ENCODE measurements at places on chromosomes 5 and 9. TPM values are rescaled to one million over a fixed set of nuclear protein-coding genes. Genes with fewer than 3 reads are reported as not detected.
A peak's percentile ranks its signal among the peaks of the same experiment; 100 is the strongest.

TSSK1B gene
- not detected for total RNA-seq

DNA sequence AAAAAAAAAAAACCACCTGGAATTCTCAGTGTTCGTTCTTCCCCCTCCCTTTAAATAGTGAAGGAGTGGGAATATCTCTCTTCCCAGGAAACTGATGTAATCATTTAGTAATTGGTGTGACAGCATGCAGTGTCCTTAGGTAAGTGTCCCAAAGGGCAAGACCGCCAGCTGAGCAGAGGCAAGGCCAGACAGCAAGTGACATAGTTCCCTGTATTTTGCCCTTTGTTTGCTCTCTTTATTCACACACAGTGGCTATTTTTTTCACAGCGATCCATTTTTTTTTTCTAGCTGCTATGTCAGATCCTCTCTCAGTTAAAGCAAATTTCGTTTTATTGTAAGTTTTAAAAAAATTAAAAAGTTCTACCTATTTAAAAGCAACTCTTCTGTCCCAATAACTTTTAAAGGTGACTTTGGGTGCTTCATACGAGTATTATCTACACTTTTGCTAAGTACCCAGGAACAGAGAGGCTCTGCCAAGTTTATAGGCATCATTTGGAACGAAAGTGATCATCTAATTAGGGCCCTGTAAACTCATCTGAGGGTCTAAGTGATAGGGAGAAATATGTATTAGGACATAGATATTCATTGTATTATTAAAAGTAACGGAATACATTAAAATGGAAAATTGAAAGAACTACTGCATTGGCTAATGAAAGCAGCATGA lies 98.2 kb upstream of the ALDH1A1 start:
- DNase-seq, result no peak

SRP19 gene
- 62.4 TPM for total RNA-seq

GRCh38 chr5:3600106-3601060 lies 4.8 kb downstream of the IRX1 start:
- no peak for DNase-seq

- DNase-seq, result no peak
Measured at GRCh38 chr5:75524071-75524470, 12.4 kb downstream of the POLK start.

GRCh38 chr5:29963956-29964355 lies 1229.5 kb upstream of the CDH6 start:
- no peak for DNase-seq

- no peak for DNase-seq
Measured at GRCh38 chr5:76952795-76953536, at the start of gene CRHBP. Gene CRHBP, plus strand, starts transcription at chr5:76953045. Its CDS starts 90 bp downstream, at chr5:76953135.

HMMR gene
- 44.3 TPM for total RNA-seq

DNA sequence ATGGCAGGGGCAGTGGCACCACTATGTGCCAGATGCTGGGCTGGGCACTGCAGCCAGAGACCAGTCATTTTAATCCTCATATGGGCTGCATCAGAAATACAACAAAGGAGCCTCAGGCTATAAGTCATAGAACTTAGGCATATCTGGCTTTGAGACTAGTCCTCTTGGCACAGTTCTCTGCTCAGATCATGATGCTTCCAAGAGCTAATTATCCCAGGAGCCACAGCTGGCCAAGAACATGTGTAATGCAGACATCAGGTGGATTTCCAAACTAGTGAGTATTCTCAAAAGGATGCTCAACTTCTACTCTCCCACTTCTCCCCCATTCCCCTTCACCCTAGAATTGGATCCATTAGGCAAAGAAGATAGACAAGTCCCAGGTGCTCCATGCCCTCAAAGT lies 562.2 kb upstream of the TRPC7 start:
- DNase-seq, result no peak

DNA sequence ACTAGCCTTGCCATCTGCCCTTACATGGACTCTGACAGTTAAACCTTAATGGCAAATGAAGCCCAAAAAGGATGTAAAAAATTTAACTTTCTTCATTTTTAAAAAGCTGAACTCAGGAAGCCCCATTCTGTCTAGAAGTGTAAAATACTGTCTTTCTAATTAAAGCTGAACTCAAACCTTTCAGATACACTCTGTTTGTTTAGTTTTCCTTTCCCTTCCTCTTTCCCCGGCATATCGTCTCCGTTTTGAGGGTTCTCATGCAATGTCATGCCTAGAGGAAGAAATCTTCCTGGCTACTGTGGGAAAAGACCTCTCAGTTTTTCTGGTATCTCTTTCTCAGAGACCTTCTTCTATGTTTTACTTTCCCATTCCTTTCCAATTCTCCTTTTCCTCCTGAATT lies 841.5 kb downstream of the DTWD2 start:
- no peak for DNase-seq

BNC2 gene
- 5.5 TPM for total RNA-seq

CAVIN4 gene
- 0.48 TPM for total RNA-seq

GRCh38 chr5:111280282-111280951 lies 56.2 kb downstream of the CAMK4 start:
- no peak for DNase-seq

DNA sequence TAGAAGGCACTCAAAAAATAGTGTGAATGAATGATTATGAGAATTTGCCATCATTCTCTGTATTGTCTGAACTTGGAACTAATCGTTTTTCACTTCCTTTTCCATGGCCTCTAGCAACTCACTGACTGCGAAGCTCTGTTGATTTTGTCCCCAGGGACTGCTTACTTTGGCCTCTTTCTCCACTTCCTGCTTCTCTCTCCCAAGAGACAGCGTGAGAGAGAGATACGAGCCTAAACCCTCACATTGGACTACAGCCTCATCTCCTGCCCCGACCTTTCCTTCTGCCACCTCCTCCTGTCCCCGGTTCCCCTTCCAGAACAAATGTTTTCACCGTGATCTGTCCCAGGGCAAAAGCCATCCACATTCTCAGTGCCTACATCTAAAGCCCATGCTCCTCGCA lies 300.8 kb upstream of the PANK3 start:
- DNase-seq, result no peak

PAPPA gene
- total RNA-seq, result not detected

TMEM252 gene
- total RNA-seq, result not detected

CCDC192 gene
- not detected for total RNA-seq

DNA sequence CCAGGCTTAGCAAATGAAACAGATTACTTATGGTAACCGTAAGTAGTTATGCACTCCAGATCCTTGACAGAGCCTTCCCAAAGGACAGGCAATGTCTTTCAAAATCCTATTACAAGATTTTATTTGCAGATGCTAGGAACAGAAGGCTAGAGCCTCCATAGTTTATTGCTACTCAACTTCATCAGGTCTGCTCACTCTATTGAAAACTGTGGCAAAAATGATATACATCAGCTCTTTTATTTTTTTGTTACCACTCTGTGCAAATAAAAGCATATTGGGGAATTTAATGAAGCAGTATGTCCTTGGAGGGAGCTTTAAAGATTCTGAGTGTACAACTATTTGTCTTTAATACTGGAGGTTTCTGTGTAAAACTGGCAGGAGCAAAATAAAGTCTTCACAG lies 46.5 kb downstream of the SLC44A1 start:
- DNase-seq, result no peak

GRCh38 chr9:121881920-121882500 lies 211.1 kb downstream of the TTLL11 start:
- no peak for DNase-seq

DNA sequence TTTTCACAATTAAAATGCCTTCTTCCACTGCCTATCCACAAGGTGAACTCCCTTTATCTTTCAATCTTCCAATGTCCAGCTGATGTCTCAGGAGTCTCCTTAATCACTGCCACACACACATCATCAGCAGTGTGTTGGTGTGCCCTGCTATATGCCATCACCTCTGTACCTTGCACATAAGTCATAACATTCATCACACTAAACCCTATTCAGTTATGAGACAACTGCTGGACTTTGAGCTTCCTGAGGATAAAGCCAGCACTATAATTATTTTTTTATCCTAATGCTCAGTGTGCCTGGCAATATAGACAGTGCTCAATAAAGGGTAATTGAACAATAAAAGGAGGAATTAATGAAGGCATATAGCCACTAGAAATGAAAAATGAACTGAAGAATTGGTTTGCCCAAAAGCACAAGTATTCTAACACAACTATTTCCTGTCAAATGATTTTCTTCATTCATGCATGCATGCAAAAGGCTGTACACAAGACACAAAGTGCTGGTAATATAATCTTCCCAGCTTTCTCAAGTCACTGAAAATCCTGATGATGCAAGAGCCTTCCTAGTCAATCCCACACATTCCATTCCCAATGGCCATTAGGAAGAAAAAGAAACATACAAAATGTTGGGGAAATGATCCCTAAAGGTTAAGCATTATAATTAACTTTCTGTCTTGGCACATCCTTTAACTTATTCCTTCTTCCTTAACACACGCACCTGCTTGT lies 32.4 kb downstream of the LPAR1 start:
- DNase-seq, result no peak

DNA sequence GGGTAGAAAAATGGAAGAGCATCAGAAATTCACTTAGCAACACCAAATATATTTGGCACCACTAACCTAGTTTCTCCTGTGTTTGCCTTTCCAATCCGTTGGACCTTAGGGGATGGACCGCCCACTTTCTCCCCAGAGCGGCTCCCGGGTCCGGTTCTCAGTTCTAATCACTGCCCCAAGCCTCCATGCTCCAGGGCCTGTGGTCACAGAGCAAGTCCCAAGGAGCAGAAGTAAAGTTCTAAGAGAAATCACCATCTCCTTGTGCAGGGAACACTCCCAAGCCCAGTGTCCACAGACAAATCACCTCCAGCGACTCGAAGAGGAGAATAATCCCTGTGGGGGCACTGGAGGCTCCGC lies 728 bp upstream of the SLC1A1 start:
- DNase-seq, result no peak

DNA sequence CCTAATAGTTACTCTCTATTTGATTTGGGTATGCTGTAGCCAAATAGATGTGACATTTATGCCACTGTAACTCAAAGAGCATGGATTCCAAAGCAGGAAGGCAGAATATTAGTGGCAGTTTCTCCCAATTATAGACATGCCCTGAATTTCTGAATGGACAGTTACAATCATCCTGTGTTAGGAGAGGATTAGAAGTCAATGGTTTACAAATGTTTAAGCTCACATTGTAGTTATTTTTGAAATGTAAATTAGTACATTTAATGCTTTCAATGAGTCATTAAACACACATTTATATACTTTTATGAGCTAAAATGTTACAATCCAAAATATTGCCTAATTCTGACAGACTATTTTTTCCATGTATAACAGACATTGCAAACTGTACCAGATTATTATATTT lies 62.3 kb upstream of the CDH18 start:
- no peak for DNase-seq

GRCh38 chr5:153267506-153267905 lies 223.0 kb upstream of the GRIA1 start:
- no peak for DNase-seq

DNA sequence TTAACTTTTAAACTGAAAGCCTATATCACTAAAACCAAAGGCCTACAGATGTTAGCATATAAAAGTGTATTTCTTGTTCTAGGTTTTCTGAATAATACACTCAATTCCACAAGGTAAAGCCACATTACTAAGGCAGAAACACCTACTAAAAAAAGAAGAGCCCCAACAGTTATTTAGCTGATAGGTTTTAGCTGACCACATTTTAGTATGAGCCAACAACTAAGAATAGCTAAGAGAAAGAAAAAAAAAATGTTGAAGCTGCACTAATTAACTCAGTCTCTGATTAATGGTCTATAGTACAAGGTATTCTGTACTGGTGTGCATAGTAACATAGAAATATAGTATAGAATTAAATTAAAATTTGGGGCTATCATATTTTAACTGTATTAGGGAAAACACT lies 23.5 kb downstream of the ZFR start:
- DNase-seq, result no peak

APBB3 gene
- total RNA-seq, result 25.8 TPM

- no peak for DNase-seq
Measured at GRCh38 chr5:167528651-167529050, 762.8 kb upstream of the WWC1 start.

DNA sequence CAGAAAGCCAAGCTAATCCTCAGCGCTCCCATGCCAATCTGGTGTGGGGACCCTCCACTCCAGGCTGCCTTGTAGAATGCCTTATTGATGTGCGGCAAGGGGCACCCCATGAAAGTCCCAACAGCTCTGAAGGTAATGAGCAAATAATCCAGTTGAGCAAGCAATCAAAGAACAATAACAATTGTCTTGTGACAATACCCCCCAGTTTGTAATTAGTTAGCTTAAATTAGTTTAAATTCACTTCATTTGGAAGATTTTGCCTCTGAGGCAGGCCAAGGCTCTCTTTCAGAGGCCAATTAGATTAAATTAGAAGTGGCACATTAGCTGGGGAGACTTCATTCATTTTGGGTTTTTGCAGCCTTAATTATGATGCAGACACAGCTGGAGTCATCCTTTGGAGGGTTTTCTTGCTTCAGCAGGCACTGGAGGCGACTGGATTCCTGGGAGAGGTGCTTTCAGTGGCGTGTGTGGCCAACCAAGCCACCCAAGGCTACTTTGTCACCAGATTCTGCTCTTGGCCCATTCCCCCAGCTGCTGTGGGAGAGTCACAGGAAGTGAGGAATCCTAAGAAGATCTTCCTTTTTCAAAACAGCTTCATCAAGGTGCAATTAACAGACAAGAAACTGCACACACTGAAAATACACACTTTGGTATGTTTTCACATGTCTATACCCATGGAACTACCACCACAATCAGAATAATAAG lies 17.9 kb upstream of the FBP1 start:
- DNase-seq, result no peak

GRCh38 chr9:34446468-34446891 lies 11.9 kb downstream of the FAM219A start:
- no peak for DNase-seq

DNA sequence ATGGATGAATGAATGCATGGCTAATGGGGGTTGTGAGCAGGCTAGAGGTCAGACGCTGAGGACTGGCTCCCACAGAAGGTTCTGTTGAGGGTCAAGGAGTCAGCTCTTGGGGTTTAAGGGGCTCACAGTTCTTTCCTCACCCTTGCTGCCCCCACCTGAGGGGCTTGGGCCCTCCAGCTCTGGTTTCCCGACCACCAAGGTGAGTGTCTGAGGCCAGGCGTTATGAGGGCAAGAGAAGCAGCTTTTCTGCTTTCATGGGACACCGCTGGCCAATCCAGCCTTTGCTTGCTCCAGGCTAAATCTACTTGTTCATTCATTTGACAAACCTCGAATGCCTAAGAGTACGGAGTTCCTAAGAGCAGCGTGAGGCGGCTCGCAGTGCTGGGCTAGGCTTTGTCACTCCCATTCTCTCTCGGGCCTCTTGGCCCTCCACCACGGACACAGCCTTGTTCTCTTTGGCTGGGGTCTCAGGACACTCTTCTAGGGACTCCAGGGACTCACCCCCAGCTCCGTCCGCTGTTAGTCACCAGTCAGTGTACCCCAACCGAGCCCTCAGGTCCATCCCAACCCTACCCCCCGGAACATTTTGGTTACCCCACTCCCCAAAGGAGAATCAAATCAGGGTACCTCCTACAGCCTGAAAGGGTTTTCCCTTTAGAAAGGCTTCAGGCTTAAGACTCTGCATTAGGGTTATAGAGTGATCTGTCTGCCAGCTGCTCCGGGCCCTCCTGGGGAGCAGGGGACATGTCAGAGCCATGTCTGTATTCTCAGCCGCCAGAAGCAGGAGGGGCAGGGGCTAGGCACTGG lies 210.1 kb upstream of the MVB12B start:
- DNase-seq, result no peak

- peak; percentile 56 for DNase-seq
Measured at GRCh38 chr9:135006911-135007570, 80.4 kb upstream of the OLFM1 start.

RETREG1 gene
- 0.50 TPM for total RNA-seq

- DNase-seq, result no peak
Measured at GRCh38 chr9:77817590-77818311, 169.6 kb upstream of the GNA14 start.

TYRP1 gene
- not detected for total RNA-seq

SAXO1 gene
- total RNA-seq, result not detected

AK8 gene
- not detected for total RNA-seq

ANKRD34B gene
- not detected for total RNA-seq

- DNase-seq, result no peak
Measured at GRCh38 chr9:109996936-109997580, 210.9 kb downstream of the C9orf152 start.

All from natural killer cell treated with Interleukin-12 subunit alpha and Interleukin-12 subunit beta and Interleukin-15 and Interleukin-18, amount 100 ng/mL, for 72 hours (primary cell).